Cerebellar nuclear complex (tissue), 1 donor: ENCODE measurements at places on chromosomes 12 and 14.

- DNase-seq = no peak
Measured at GRCh38 chr14:104689109-104689880, at the start of gene INF2. TSS of gene INF2 (plus strand) at chr14:104689618. CDS start at chr14:104701366, 11,748 bp downstream.

DNA sequence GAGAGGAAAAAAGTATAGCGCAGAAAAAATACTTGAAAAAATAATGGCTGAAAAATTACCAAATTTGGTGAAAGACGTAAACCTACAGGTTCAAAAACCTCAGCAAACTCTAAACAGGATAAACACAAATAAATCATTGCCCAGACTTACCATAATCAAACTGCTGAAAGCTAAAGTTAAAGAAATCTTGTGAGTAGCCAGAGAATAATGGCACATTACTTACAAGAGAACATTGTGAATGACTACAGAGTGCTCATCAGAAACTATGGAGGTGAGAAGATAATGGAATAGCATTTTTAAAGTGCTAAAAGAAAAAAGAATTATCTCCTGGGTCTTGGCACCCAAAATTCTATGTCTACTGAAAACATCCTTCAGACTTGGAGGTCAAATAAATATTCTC lies 36.0 kb downstream of the ATF1 start:
- no peak for DNase-seq

- no peak for DNase-seq
Measured at GRCh38 chr14:104283197-104284106, 145.1 kb downstream of the KIF26A start.

GRCh38 chr12:56408799-56409417 lies 40.3 kb downstream of the TIMELESS start:
- no peak for DNase-seq

- no peak for DNase-seq
Measured at GRCh38 chr12:81259360-81259759, 181.5 kb downstream of the ACSS3 start.

- DNase-seq = no peak
Measured at GRCh38 chr14:89903340-89903952, 51.1 kb downstream of the EFCAB11 start.

GRCh38 chr12:49021292-49021915 lies 2.8 kb upstream of the PRKAG1 start:
- no peak for DNase-seq

GRCh38 chr12:2976581-2976996 lies 17.4 kb downstream of the TEAD4 start:
- DNase-seq = no peak

GRCh38 chr12:6341417-6342139 lies at the start of gene TNFRSF1A:
TSS of gene TNFRSF1A (minus strand) at chr12:6342076. CDS start at chr12:6341814, 262 bp downstream.
- DNase-seq = no peak

GRCh38 chr12:75782069-75782581 lies 249.5 kb downstream of the PHLDA1 start:
- DNase-seq = no peak

DNA sequence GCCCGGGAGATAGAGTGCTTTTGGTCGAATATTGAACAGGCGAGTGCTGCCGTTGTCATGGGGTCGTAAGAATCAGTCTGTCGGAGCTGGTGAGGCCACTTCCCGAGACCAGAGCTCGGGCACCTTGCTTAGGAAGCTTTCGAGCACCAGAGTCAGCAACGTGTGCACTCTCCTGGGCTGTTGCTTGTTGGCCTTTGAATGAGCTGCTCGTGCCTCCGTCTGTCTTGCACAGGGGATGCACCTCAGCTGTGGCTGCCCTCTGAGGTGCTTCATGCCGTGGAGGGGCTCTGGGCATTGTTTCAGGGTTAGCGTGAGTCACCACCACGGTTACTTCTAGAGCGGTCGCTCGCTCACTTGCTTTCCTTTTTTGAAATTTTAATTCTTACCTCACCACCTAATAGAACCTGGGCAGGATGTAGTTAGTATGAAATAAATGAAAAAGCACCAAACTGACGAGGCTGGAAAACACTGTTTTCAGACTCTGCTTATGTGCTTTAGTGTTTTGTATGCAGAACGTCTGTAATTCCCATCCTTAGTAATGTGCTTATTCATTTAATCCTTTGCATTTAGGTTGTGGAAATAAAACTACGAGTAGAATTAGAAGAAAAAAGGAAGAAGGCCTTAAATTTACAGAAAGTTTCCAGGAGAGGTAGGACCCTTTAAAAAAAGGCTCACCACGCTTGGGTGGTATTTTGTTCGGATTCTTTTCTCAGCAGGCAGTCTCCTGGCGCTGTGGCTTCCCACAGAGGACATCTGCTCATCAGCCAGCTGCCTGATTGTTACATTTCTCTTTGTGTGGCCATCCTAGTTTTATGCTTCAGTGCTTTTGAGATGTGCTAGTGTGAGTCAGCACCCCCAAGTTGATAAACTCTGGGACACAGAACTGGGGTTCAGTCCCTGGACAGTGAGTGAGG lies 40.6 kb downstream of the EP400 start:
- DNase-seq = no peak

DNA sequence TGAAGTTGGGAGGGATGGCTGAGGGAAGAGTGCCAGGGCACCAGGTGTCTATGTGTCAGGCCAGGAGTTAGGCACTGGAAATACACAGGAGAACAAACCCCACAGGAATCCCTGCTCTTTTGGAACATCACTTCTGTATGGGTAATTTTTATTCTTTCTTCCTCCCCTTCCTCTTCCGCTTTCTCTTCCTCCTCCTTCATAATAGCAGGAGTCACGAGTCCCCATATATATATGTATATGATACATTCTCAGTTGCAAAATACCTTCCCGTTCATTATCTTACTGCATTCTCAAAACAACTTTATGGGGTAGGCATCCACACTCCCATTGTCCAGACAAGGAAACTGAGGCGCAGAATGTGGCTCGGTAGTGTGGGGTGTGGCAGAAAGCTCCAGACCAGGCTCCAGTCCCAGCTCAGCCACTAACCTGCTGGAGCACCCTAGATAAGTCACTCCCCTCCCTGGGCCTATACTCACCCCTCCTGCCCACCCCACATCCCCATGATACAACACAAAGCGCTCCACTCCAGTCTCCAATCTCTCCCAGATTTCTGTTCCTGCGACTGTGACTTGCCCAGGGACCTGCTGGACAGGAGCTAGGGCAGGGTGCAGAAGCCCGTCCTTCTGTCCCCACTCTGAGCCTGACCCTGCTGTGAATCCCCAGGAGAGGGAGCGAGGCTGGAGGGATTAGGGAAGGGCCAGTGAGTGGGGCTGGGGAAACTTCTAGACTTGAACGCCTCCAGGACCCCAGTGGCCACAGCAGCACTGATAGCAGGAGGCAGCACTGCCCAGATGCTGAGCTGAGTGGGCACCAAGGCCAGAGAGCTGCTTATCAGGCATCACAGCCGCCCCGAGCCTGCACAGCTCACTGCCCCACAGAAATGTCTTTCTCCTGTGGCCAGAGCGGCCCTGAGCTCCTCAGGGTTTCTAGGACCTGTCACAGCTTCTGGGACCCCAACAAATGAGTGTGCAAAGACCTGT lies 1.4 kb upstream of the AQP2 start:
- DNase-seq = no peak
